ENCODE measurements at places on chromosomes 7 and 10.

DNA sequence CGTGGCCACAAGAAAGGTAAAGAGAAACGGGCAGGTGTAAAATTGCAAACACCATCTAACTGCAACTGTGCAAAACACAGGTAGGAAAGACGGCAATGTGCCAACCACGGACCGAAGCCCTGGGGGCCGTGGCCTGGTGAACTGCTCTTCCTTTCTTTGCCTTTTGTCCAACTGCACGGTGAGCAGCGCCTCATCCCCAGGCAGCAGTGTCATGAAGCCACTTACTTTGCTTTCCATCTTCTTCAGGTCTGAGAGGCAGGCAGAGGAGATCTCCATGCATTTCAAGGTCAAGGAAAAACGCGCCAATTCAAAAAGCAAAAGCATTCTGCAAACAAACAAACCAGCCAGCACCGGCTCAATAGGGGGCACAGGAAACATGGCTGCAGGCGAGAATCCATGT lies 12.9 kb downstream of the CFAP46 start:
- DNase-seq: no peak

GRCh38 chr10:19888061-19888660 lies 71.9 kb downstream of the PLXDC2 start:
- no peak for DNase-seq

GRCh38 chr10:116741391-116742351 lies 695 bp downstream of the HSPA12A start:
- no peak for DNase-seq

- DNase-seq: no peak
Observed at GRCh38 chr10:125661431-125661940, 21.5 kb downstream of the TEX36 start.

- no peak for DNase-seq
Observed at GRCh38 chr7:7870555-7870954, 98.0 kb upstream of the GLCCI1 start.

DNA sequence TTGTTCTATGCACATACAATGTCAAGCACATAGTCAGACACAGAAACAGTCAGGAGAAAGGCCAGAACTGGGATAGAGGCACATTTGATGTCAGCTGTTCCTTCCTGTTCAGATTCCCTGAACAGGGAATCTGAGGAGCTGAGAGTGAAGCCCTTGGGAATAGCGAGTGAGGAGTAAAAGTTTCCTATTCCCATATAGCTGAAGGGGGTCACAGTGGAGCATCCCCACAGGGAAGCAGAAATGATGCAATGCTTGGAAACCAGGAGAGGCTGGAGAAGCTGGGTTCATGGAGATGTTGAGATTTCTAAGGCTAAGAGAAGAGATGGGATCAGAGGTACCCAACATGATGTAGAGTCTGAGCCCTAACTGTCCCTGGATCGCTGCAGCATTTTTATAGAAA lies 11.3 kb upstream of the PRXL2A start:
- DNase-seq: no peak
